Activated effector memory CD4-positive, alpha-beta T cell treated with anti-CD3 and anti-CD28 coated beads, Interleukin-2, amount 50 U/mL, for 16 hours (primary cell): ENCODE measurements at places on chromosomes 3 and 15.

GRCh38 chr3:94615275-94616065, 552.6 kb downstream of the NSUN3 start:
- DNase-seq, result no peak

DNA sequence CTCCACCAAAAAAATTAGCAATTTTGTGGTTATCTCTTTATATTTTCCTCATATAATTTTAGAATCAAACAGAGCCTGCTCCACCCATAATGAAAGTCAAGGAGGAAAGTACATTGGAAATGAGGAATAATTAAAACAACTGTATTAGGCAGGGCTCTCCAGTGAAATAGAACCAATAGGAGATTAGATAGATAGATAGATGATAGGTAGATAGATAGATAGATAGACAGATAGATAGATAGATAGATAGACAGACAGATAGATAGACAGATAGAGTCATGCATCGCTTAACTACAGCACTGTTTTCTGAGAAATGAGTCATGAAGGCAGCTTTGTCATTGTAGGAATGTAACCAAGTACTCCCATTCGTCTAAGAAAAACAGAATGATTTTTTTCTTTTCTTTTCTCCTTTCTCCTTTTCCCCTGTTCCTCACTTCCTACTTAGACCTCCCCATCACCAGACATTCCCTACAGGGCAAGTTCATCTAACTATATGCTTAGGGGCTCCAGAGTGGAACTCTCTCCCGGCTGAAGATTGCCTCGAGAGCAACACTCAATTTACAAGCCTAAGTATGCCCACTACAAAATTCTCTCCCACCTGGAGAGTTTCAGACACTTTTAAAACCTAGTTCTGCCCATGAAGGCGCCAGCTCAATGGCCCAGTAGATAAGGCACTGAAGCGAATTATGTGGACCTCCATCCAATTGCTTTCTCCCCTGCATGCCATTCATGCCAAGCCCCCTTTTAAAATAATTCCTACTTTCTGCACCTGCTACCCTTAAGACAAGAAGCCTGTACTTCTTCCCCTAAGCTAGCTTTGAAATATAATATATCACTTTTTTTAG, 53.3 kb upstream of the LIPC start:
- no peak for DNase-seq

DNA sequence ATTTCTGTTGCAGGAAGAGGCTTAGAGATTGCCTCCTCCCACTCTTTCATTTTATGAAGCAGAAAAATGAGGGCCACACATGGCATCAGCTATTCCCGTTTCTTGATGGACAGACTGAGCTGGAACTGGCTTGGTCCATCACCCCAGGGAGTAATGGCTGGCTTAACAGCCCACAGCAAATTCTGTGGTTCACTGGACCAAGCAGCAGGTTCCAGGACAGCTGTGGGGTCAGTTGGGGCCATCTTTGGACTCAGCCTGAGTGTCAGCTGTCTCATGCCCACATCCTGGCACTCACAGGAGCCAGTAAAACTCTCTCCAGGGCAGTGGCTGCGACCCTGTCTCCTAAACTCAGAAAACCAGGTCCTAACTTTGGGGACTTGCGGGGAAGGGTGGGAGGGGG, 36.5 kb downstream of the ZDHHC19 start:
- DNase-seq, result no peak

DNA sequence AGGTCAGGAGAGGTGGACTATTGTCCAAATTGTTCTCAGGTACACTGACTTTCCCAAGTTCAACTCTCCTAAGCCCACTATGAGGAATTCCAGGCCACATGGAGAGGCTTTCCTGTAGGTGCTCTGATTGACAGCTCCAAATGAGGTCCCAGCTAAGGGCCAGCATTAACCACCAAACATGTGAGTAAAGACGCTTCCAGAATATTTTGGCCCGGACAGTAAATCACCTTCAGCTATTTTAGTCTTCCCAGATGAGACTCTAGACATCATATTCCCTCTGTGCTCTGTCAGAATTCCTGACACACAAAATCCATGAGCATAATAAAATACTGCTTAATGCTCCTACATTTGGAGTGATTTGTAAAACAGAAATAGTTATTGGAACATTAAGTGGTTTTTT, 135.5 kb downstream of the TGFBR2 start:
- DNase-seq, result no peak

- DNase-seq, result no peak
These were observed 341.8 kb upstream of the TBL1XR1 start for GRCh38 chr3:177538750-177539730.
